HFF-Myc (cell line): ENCODE measurements at places on chromosomes 4 and X.

GRCh38 chr4:160375772-160376452, 1273.0 kb downstream of the RAPGEF2 start:
- DNase-seq, result no peak

- DNase-seq, result no peak
These were observed 9.9 kb downstream of the FHIP1A start for GRCh38 chr4:151418856-151419255.

DNA sequence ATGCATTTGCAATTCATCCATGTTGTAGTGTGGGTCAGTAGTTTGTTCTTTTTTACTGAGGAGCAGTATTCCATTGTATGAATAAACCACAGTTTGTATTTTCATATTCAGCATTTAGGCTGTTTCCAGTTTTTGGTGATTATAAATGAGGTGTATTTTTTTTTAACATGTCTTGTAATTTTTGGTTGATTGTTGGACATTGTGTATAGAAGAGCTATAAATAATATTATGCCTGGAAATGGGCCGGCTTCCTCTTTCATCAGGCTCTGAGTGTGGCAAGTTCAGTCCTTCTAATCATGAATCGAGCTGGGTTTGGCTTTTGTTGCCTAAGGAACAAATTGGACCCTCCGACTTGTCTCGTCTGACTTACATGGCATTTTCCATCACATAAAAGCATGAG, 115.7 kb downstream of the PSAPL1 start:
- no peak for DNase-seq

GRCh38 chr4:118888666-118889311, at the start of gene SYNPO2:
TSS of gene SYNPO2 (plus strand) at chr4:118888854. CDS start at chr4:118889037, 183 bp downstream.
- no peak for DNase-seq
